ENCODE measurements at places on chromosomes 12 and 14.

- no peak for DNase-seq
Measured at GRCh38 chr14:44778604-44779003, 183.1 kb downstream of the KLHL28 start.

GRCh38 chr14:67577909-67578749, 21.9 kb downstream of the PIGH start:
- no peak for DNase-seq

- DNase-seq: no peak
Measured at GRCh38 chr14:106803379-106803778, 1277.0 kb downstream of the TMEM121 start.

DNA sequence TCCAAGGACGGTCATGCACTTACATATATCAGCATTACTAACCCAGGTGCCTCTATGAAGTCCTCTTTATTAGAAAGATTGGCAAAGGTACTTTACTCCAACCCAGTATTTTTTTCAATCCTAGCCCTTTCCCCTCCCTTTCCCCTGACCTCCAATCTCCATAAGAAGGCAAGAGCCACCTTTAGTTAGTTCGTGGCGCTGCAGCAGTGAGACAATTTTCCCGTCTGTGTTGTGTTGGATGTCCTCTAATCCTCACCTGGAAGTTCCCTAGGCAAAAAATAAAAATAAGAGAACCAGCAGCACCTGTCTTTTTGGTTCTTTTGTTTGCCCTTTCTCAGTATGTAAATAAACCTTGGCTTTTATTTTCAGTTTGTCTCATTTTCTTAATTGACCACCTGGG, 439.6 kb upstream of the LRFN5 start:
- no peak for DNase-seq

DNA sequence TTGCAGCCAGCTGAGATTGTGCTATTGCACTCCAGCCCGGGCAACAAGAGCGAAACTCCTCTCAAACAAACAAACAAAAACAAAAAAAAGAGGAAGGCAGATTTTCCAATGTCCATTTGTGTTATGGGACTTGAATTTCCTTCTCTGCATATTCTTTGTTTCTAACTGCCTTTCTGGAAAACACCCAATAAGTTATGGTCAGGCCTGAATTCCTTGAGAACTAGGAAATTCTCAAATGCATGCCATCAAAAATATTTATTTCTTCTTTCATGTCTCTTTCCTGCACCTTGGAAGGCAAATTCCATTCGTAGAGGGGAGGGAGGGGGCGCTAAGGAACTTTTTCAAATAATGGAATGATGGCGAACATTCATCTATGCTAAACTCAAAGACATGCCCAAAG, 117.6 kb upstream of the TMCC3 start:
- DNase-seq: no peak

GRCh38 chr14:94144765-94145164, 15.4 kb upstream of the IFI27L2 start:
- DNase-seq: no peak

DNA sequence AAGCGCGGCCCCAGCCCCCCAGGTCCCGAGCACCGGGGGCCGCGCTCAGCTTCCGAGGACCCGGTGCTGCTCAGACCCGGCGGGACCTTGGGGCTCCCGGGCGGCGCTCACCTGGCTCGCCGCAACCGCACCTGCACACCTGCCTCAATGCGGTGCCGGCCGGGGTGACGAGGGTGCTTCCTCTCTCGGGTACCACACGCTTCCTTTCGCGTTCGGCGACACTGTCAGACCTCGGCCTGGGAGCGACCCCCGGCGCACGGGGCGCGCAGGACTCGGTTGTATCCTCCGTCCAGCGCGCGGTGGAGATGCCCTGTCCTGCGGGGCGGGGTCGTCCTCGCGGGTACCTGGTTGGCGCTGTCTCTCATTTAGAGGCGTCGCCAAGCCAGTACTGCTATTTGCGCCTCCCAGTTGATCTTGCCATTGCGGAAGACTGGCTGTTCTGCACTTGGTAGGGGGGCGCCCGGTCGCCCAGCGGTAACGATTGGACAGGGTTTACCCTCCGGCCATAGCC, 718 bp downstream of the PACS2 start:
- peak; percentile 13 for DNase-seq

DNA sequence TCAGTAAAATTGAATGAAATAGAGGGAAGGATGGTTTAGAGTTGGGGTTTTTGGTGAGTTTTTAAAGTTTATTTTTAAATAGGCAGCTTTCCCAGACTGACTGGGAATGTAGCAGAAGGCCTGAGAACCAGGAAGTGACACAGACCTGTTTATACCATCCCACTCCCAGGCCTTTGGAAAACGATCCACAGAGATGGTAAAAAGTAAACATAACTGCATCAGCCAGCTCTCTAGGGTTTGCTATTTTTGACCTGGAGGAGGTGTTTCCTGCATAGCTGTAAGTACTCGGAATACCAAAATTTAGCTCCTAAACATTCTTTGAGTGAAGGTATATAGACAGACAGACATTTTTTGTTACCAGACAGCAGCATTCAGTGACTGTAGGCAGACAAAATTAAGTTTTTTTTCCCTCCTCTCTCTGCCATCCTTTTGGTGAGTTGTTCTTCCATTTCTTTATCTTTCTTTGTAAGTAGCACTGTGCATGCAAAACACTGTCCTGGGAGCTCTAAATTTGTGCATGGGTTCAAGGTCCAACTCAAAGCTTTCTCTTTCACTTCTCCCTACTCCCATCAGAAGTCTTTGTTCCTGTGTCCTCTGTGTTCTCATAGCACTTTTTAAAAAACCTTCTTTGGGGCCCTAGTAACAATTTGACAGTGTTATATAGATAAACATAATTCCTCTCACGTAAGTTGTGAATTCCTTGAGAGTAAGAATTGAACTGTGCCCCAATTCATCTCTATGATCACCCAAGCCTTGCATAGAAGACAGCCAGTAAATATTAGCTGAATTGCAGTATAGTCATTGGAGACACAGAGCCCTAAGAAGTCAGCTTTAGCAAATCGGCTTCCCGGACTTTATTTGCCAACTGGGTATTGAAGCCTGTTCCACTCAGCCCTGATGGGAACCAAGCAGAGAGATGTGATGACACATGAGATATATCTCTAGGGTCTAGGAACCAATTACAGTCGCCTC, 37.4 kb downstream of the SUSD6 start:
- no peak for DNase-seq

DNA sequence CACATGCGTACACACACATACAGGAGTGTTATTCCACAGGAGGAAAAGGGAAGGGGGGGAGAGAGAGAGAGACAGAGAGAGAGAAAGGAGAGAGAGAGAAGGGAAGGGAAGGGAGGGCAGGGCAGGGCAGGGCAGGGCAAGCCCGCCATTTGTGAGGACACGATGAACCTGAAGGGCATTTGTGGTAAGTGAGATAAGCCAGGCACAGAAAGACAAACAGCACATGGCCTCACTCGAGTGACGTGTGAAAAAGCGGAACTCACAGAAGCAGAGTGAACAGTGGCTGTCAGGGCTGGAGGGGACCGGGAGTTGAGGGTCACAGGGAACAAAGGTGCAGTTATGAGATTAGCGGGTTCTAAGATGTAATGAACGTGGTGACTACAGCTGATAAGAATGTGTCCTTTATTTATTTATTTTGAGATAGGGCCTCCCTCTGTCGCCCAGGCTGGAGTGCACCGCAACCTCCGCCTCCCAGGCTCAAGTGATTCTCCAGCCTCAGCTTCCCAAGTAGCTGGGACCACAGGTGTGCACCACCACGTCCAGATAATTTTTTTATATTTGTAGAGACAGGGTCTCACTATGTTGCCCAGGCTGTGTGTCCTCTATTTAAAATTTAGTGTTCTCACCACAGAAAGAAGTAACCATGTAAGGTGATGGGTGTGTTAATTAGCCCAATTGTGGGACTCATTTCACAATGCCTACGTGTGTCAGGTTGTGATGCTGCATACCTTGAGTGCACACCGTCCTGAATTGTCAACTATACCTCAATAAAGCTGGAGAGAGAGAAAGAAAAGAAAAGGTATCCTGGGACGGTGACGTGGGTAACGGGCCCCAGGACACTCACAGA, 18.7 kb upstream of the FBRSL1 start:
- DNase-seq: no peak

DNA sequence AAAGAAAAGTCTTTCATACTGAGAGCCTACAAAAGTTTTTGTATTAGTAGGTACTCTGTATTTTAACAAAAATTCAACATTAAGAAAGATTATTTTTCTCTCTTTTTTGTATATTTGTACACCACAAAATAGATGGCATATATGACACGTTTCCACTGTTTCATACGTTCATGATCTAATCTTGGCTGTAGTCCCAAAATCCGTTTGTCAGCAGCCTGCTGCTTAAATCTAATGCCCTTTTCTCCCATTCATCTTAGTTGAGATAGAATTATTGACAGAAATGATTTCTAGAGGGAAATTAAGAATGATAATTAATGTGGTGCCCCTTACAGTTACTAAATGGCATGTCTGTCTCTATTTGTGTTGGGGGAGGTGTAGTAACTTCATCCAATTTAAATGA, 140.7 kb upstream of the NOVA1 start:
- no peak for DNase-seq

GRCh38 chr14:37655418-37655817, 60.0 kb downstream of the TTC6 start:
- DNase-seq: no peak

GRCh38 chr12:80702889-80703805, 4.3 kb upstream of the MYF6 start:
- DNase-seq: no peak

- no peak for DNase-seq
Measured at GRCh38 chr14:99317231-99318090, 45.5 kb upstream of the BCL11B start.

- DNase-seq: no peak
Measured at GRCh38 chr12:3755898-3756297, 3.0 kb upstream of the CRACR2A start.

DNA sequence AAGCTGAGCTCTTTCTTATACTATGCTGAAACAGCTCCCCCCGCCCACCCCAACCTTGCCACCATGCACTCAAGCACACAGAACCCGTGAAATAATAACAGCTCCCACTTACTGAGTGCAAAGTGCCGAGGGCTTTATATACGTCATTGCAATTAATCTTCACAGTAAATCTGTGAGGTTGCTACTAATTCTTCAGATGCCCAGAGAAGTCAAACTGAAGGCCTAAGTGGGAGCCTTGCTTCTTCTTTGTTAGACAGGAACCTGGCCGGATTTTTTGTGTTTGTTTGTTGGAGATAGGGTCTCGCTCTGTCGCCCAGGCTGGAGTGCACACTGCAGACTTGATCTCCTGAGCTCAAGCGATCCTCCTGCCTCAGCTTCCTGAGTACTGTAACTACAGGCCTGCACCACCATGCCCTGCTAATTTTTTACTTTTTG, 34.0 kb downstream of the VCPKMT start:
- DNase-seq: peak; percentile 35
